Renal pelvis (tissue), 12 donors: ENCODE measurements at places on chromosomes 5 and 9. TPM values are rescaled to one million over a fixed set of nuclear protein-coding genes. Genes with fewer than 3 reads are reported as not detected.

The C9orf43 gene
- 0.88 TPM for polyA plus RNA-seq

GRCh38 chr5:74464512-74465209, 175.9 kb downstream of the ENC1 start:
- no peak for DNase-seq

The TERT gene
- polyA plus RNA-seq: 1.0 TPM

The PCA3 gene
- polyA plus RNA-seq: 0.55 TPM

The FANCC gene
- 26.9 TPM for polyA plus RNA-seq

The ASPN gene
- polyA plus RNA-seq: 10.0 TPM

The FOXI1 gene
- 8.2 TPM for polyA plus RNA-seq

The GPRIN1 gene
- 2.3 TPM for polyA plus RNA-seq

DNA sequence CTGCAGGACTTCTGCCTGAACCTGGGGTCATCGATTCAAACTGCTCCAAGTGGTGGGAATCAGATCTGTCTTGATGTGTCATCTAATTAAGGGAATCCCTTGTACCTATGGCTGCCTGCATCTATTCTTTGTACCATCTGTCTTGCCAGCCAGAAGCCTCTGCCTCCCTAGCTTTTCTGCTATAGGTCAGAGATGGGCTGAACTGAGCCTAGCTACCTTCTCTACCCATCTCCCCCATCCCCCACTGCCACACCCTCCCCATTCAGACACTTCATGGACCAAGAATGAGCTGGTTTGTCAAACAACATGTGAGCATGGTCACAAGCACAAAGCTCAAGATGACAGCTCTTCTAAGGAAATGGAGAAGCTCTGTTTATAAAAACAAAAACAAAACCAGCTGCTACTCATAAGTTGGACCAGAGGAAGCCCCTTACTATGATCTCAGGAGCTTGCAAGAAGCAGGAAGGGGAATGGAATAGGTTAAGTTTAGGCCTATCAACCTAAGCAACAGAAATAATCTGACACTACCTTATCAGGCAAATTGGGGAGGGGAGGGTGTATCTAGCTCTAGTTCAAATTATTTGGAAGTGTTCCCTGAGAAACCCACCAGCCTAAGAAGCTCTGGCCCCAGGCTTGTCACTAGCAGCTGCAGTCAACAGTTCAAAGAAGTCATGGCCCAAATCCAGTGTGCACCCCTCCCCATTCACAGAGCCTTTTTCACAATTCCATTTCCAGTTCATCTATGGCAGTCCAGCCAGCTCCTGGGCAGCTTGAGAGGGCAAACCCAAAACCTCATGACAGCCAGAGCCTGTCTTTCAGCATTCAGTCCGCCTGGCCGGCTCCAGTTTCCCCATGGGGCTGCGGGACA, 29.9 kb downstream of the SKP1 start:
- no peak for DNase-seq

GRCh38 chr5:134545070-134545868, 19.8 kb downstream of the JADE2 start:
- no peak for DNase-seq

- no peak for DNase-seq
Observed at GRCh38 chr5:76152161-76152560, 69.0 kb downstream of the SV2C start.

GRCh38 chr9:100486479-100487176, 13.7 kb downstream of the TMEFF1 start:
- DNase-seq: no peak

DNA sequence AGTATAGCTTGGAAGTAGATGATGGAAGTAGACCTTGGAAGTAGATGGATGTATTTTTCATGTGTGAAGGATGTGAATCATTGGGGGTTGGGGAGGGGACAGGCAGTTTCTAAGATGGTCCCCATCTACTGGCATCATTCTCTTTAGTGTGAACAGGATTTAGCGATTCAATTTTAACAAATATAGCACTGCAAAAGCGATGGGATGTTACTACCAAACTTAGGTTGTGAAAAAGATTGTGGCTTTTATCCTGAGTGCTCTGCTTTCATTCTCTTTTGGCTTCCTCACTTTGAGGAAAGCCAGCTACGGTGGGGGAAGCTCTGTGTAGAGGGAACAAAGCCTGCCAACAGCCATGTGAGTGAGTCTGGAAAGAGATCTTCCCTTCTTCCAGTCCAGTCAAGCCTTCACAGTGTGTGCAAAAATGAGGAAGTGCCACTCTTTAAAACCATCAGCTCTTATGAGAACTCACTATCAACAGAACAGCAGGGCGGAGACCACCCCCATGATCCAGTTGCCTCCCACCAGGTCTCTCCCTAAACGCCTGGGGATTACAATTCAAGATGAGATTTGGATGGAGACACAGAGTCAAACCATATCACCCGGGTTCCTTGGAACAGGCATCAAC, 441.4 kb downstream of the SH3GL2 start:
- no peak for DNase-seq

The TAF11L10 gene
- polyA plus RNA-seq: not detected

- DNase-seq: no peak
Observed at GRCh38 chr5:53922508-53923498, 362.4 kb downstream of the NDUFS4 start.

The SPATA31E1 gene
- polyA plus RNA-seq: not detected

DNA sequence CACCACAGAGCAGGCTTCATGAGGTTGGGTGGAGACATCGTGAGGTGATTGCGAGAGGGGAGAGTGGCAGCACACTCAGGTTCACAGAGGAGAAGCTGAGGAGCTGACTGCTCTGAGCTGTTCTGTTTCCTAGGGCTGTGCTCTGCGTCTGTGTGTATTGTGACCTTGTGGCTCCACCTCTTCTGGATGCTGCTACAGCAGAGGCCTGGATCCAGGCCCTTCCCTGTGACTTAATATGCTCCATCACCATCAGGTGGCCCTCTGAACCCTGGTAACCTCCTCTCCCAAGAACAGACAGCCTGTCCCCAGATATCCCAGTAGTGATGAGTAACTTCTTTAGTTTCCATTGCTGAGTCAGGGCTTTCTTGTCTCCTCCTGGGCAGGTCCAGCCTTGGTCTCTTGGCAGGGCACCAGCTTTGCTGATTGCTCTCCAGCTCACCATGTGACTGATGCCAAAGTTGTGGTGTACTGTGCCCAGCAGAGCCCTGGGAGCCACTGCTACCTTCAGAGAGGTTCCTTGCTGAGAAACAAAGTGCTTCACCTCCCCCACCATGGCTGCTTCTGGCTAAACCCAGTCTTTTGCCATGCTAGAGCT, 212.8 kb upstream of the CHD1 start:
- DNase-seq: no peak

The EQTN gene
- 0.77 TPM for polyA plus RNA-seq

DNA sequence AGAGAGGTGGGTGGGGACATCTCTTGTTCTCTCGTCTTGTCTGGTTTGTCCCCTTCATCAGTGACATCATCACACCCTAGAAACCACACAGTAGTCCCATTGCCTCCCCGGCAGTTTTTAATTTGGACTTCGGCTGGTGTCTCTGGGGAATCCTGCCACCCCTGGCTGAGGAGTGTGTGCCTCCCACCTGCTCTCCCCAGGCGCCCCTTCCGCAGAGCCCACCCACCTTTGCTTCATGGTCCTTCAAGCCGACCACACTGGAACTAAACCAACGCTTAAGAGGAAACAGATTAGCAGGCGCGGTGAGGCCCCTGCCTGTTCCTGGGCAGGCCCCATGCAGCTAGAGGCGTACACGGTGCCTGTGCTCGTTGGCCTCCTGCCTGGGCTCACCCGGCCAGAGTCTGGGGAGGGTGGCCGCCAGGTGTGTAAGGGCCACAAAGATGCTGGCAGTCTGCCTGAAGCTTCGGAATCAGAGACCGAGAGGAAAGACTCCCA, 107.6 kb upstream of the SPRY4 start:
- no peak for DNase-seq

DNA sequence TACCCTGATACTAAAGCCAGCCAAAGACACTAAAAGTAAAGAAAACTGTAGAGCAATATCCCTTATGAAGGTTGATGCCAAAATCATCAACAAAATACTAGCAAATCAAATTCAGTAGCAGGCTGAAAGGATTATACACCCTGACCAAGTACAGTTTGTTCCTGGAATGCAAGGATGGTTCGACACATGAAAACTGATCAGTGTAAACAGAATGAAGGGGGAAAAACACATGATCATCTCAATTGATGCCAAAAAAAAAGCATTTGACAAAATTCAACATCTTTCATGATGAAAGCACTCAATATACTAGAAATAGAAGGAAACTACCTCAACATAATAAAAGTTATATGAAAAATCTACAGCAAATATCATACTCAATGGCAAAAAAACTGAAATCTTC, 43.5 kb upstream of the LRRC14B start:
- DNase-seq: no peak

DNA sequence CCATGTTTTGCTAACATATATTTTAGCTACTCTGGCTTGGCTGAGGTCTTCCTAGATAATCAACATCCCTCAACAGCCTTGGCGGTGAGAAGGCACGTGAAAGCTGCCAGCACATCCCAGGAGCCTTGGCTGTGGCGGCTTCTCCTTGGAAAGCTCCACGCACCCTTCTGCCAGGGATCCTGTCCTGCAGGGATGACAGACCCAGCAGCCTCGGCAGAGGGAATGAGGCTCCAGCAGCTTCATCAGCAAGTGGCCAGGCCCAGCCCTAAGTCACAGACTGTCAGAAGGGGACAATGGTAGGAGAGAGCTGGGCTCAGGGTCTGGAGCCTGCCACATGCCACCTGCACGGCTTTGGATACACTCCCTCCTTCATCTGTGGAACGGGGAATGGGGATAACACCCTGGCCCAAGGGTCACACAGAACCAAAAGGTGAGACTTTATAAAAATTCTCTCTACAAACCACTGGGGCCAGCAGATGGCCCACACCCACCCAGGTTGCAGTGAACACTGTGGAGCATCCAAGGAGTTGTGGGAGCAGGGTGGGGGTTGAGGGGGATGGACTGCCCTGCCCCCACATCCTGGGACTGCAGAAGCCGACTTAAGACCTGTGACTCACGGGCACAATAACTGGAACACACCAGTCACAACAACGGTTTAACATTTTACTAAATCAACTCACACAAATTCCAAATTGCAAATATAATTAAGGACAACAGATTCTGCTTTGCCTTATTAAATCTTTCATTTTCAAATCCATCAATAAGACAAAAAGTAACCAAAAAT, 65.1 kb downstream of the MACROH2A1 start:
- no peak for DNase-seq

The ITK gene
- polyA plus RNA-seq: 0.49 TPM

The PPP2R2B gene
- polyA plus RNA-seq: 16.6 TPM

The BNC2 gene
- polyA plus RNA-seq: 8.1 TPM

DNA sequence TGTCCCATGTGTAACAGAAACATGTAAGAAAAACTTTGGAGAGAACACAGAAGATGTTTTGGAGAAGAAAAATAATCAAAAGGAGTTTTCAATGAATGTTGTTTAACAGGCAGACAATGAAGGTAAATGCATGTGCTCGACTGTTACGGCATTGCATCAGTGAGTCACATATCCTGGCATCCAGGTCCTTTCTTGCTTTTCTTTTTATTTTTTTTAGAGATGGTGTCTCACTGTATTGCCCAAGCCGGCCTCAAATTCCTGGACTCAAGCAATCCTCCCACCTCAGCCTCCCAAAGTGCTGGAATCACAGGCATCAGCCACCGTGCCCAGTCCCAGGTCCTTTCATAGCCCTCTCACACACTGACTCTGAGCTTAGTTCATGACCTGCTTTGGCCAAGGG, 181.8 kb downstream of the DTWD2 start:
- no peak for DNase-seq

GRCh38 chr5:157912621-157913325, 53.8 kb upstream of the CLINT1 start:
- DNase-seq: peak; percentile 76

- no peak for DNase-seq
Observed at GRCh38 chr5:65816729-65817128, 94.7 kb downstream of the NLN start.

DNA sequence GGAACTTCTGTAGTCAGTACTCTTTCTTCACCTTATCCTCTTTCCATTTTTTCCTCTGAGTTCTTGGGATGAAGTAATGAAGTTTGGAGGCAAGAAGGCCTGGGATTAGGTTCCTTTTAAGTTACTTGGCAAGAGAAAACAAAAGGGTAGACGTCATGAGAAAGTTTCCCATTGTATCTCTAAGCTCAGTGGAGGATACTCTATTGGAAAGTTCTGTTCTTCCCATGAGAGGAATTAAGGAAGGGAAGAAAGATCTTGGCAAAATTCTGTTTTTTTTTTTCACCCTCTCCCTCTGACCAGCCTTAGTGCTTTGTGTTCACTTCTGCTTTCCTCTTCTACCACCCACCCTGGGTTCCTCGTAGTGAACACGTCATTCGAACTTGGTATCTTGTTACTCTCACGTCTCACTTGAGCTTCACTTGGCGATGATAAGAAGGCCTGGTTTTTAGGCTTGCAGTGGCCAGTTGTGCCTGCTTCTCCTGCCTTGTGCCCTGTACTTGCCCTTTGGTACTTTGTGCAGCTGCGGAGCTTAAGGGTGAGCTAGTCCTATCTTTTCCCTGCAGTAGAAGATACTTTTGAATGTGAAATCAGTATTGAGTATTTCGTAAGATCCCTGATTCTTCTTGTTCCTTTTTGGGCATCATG, 67.0 kb downstream of the ARHGAP26 start:
- DNase-seq: no peak

GRCh38 chr9:16191691-16192402, 639.0 kb downstream of the CCDC171 start:
- peak; percentile 56 for DNase-seq

DNA sequence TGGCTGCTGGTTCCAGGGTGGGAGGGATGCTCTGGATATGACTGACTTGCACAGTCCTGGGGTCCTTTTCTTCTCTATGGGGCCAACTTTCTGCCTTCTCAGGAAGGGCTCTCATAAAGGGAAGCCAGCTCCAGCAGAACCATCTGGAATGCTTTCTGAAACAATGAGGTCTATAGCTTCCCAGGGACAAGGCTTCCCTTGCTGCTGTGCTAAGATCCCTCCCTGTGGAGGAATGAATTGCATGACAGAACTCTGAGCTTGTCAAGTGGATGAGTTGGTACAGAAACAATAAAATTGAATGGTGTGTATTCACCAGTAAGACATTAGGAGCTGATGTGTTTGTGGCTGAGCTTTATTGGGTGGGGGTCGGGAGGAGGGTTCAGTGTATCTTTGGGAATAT, 19.8 kb downstream of the CKMT2 start:
- DNase-seq: no peak

- DNase-seq: no peak
Observed at GRCh38 chr9:109517901-109518377, 19.8 kb upstream of the PTPN3 start.

DNA sequence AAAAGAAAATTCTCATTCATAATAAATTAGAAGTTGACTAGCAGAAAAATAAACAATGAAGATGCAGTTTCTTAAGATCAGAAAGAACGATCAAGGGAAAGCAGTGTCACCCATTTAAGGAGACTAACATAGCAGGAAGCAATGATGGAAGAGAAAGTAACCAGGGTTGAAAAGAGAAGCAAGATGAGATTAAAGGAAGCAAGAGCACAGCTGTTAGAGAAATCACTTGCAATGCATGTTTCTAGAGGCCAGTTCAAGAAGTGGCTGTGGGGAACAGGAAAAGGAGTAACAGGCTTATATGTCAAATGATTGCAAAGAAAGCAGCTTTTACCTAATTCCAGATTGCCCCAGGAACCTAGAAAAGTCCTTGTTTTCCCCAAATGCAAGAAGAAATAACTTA, 46.8 kb upstream of the SLC1A1 start:
- no peak for DNase-seq
